Activated CD4-positive, alpha-beta T cell treated with anti-CD3 and anti-CD28 coated beads, Interleukin-2, amount 50 U/mL, for 1 hour (primary cell): ENCODE measurements at places on chromosomes 4 and X.
A peak's percentile ranks its signal among the peaks of the same experiment; 100 is the strongest.

GRCh38 chrX:10660171-10660570 lies 39.8 kb upstream of the MID1 start:
- no peak for DNase-seq

DNA sequence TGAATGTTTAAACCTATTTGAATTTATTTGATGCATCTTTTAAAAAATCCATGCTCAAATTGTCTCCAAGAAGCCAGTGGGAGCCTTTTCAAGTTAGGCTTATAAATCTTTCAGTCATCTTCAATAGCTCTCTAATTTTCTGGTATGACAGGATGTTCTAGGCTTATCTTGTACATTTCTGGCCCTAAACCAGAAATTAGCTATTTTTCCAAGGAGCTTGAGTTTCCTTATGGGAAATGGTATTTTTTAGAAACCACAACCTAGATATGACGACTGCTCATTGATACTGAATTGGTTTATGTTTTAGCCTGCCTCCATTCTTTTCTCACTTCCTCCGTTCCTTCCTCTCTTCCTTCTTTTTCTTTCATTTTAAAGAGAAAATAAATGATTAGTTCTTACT lies 172.3 kb downstream of the SPRY1 start:
- DNase-seq = no peak

DNA sequence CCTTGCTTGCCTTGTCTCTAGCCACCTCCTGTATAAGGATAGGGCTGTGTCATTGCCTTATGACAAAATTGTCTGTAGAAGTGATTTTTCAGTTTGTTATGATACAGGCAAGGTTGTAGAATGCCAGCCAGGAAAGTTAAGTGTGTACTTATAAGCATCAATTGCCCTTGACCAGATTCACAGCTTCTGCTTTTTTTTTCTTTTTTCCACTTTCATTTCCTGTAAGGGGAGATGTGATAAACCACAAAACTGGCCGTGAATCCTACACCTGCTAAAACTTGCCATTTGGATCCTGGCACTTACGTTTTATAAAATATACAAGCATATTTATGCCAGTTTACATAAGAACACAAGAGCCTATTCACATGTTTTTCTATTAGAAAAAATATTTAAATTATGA lies 35.0 kb upstream of the BMPR1B start:
- DNase-seq = no peak

DNA sequence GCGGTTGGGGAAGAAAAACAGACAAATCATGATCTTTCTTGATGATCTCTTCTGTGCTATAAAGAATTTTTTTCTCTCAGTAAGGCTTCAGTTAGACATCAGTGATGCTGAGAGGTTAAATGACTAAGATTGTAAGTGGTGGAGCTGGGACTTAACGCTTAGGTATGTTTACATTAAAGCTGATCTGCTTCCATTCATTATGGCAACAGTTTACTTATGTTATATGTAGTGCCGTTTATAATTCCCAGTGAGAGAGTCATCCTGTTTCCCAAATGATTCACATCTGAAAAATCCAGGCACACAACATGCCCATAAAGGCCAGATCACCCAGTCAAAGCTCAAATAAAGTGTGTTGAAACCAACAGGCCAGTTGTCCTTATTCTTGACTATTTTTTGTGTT lies 50.1 kb downstream of the CENPVL3 start:
- no peak for DNase-seq

- no peak for DNase-seq
Observed at GRCh38 chr4:85798012-85798770, 323.2 kb downstream of the ARHGAP24 start.

DNA sequence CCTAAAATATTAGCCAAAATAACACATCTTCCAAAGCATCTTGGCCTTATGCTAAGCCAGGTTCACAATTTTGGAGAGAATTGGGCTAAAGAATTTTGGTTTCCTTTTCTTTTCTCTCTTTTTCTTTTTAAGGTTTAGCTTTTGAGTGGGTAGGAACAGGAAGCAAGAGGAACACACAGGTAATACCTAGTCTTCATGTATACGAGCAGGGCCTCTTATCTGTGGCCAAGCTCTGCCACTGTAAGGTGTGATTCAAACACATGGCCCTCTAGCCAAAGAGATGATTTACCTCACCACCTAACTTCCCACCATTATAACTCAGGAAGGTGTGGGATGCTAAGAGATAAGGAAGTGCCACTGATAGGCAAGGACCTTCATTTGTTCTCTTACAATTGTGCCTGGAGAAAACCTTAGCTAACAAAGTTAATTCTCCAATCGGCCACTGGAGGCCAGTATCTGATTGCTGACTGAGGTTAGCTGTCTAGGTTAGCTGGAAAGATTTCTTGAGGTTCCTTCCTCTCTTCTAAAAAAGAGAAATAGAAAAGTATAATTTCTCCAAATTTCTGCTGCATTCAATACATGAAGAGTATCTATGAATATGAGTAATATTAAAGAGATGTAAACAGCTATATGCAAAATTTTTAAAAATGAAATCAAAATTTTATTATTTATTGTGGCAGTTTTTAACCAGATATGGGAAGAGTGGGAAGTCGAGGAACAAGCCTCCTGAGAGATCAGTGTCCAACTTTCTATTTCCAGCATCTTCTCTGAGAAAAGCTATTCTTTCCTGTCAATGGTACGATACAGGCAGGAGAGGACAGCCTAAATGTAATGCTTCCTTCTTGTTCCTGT lies 30.1 kb upstream of the BBS7 start:
- peak; percentile 48 for DNase-seq

DNA sequence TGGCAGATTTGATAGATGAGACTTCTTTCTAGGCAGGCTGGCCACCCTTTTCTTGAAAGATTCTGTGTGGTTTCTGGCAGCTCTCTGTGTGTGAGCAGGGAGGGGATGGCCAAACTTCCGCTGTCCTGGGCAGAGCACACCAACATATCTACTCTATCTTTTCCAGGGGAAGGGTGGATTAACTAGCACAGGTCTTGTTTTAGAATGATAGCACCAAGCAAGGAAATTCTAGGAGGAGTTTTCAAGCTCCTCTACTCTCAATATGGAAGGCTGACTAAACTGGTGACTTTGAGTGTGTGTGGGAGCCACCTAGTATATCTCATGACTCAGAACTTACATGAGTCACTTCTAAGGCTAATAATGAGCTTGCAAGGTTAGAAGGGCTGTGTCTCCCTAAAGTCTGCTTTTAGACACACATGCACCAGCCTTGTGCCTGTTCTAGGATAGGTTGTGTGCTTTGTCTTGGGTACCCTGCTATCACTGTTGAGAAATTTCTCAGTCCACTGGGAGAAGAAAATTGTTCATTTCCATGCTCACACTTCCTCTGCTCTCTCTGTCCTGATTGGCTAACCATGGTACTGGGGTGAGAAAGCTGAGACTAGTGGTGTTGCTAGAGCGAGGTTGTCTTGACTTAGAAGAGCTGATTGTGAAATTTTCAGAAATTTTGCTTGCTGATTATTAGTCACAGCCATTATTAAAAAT lies 72.9 kb downstream of the YIPF6 start:
- DNase-seq = no peak
